ENCODE measurements at places on chromosomes 3 and 15. TPM values are rescaled to one million over a fixed set of nuclear protein-coding genes. Genes with fewer than 3 reads are reported as not detected.

Gene TPM1
- 113 TPM for total RNA-seq

Gene CHST14
- 6.4 TPM for total RNA-seq

Gene NRG4
- not detected for total RNA-seq

Gene MAGI1
- 25.3 TPM for total RNA-seq

Gene FMN1
- total RNA-seq = 0.81 TPM

Gene SLCO2A1
- not detected for total RNA-seq

Gene BCHE
- total RNA-seq = not detected

Gene GOLGA6A
- total RNA-seq = not detected

Gene ZBED2
- total RNA-seq = not detected

Gene CAPN3
- total RNA-seq = 0.90 TPM

Gene KCNH8
- not detected for total RNA-seq

Gene SYNPR
- total RNA-seq = not detected

Gene FSTL1
- total RNA-seq = 0.07 TPM

Gene GOLGA8G
- total RNA-seq = not detected

Gene RARRES1
- not detected for total RNA-seq

Gene IL5RA
- not detected for total RNA-seq

Gene CSPG5
- not detected for total RNA-seq

Gene ITGA11
- not detected for total RNA-seq

Gene P3H2
- total RNA-seq = not detected

Gene RPL39L
- not detected for total RNA-seq

Gene LNP1
- 6.0 TPM for total RNA-seq

Gene CX3CR1
- not detected for total RNA-seq

Gene GOLGA6L7
- total RNA-seq = not detected

Gene CERS3
- not detected for total RNA-seq

Gene CRYGS
- 2.1 TPM for total RNA-seq

Gene GCHFR
- total RNA-seq = 92.4 TPM

Gene GPR149
- not detected for total RNA-seq

Gene ADIPOQ
- not detected for total RNA-seq

Gene CFAP100
- not detected for total RNA-seq

Gene CBLB
- 5.1 TPM for total RNA-seq

Gene ATP13A5
- total RNA-seq = not detected

Gene ULK3
- total RNA-seq = 15.2 TPM

Gene ROBO2
- total RNA-seq = not detected

Gene CAMP
- total RNA-seq = not detected

Gene TMEM42
- total RNA-seq = 5.0 TPM

Gene FBN1
- 3.0 TPM for total RNA-seq

Gene MELTF
- total RNA-seq = 3.2 TPM

Gene SOX2
- not detected for total RNA-seq

Gene SLC4A7
- 34.0 TPM for total RNA-seq

Gene CLSTN2
- total RNA-seq = not detected

Gene MYL3
- not detected for total RNA-seq

Gene PRTG
- 17.1 TPM for total RNA-seq

Gene ECE2
- total RNA-seq = not detected
